Activated T-helper 2 cell treated with anti-CD3 and anti-CD28 coated beads, Interferon-gamma antibody, Interleukin-2, Interleukin-4, amounts not matched to agents 10 μg/mL and 5 μg/mL and 100 μg/mL, durations not matched to agents 14 hours and 24 hours and 36 hours (primary cell): ENCODE measurements at places on chromosomes 6 and 20. TPM values are rescaled to one million over a fixed set of nuclear protein-coding genes. Genes with fewer than 3 reads are reported as not detected.

Gene ZSCAN16
- total RNA-seq = 4.0 TPM in 2 replicates

Gene CLVS2
- not detected in 2 replicates for total RNA-seq

Gene C2
- 1.1 and 1.4 TPM in 2 replicates for total RNA-seq

Gene IPCEF1
- total RNA-seq = 0.34 and 0.69 TPM in 2 replicates

Gene KHDC1
- 6.7 and 7.1 TPM in 2 replicates for total RNA-seq

Gene MAN1A1
- 43.8 and 45.0 TPM in 2 replicates for total RNA-seq

Gene PNRC1
- 60.7 and 66.0 TPM in 2 replicates for total RNA-seq

Gene PBOV1
- not detected in 2 replicates for total RNA-seq

Gene ERVFRD-1
- not detected in 2 replicates for total RNA-seq

Gene DAAM2
- total RNA-seq = not detected in 2 replicates

Gene SLC16A10
- 2.9 and 3.6 TPM in 2 replicates for total RNA-seq

Gene CLPSL1
- total RNA-seq = not detected in 2 replicates

Gene OTOR
- not detected in 2 replicates for total RNA-seq

Gene ADISSP
- total RNA-seq = 55.8 and 56.3 TPM in 2 replicates

Gene EFCAB8
- 0.37 and 0.52 TPM in 2 replicates for total RNA-seq

Gene SPATA25
- total RNA-seq = 0.60 and 1.1 TPM in 2 replicates

Gene MLN
- total RNA-seq = not detected in 2 replicates

Gene TRAM2
- 4.7 TPM in 2 replicates for total RNA-seq

Gene RSPO3
- not detected in 2 replicates for total RNA-seq

Gene HLA-DOB
- 3.1 and 3.6 TPM in 2 replicates for total RNA-seq

Gene LINC00237
- total RNA-seq = not detected in 2 replicates

Gene MAS1
- not detected in 2 replicates for total RNA-seq

Gene ELOVL4
- total RNA-seq = 0.76 and 0.98 TPM in 2 replicates
